ENCODE measurements at places on chromosomes 5 and 9.

GRCh38 chr9:83505282-83505681 lies 32.9 kb downstream of the FRMD3 start:
- DNase-seq = no peak

DNA sequence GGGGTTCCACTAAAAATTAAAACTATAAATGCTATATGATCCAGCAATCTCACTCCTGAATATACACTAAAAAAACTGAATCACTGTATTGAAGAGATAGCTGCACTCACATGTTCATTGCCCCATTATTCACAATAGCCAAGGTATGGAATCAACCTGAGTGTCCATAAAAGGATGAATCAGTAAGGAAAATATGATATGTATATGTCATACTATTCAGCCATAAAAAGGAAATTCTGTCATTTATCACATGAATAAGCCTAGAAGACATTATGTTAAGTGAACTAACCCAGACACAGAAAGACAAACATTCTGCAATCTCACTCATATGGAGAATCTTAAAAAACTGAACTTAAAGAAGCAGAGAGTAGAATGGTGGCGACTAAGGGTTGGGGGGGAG lies 1376.2 kb upstream of the CDH9 start:
- DNase-seq = no peak

GRCh38 chr9:105021917-105022316 lies 94.0 kb upstream of the ABCA1 start:
- no peak for DNase-seq

DNA sequence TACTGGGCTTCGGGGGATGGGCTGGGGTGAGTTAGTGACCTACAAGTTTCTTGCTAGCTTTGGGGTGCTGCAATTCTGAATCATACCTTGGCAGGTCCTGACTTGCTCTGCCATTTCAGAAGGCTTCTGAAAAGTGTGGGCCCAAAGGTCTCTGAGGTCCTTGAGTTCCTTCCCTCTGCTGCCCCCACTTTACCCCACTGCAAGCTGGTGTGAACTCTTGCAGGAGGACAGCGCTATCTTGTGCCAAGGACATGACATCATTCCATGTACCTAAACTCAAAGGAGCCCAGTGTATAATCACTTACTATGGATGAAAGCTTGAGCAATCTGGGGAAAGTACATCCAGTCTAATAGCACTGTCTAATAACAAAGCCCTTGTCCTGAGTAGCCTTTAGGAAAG lies 157.4 kb downstream of the RMI1 start:
- no peak for DNase-seq

Measured in activated T-cell treated with anti-CD3 and anti-CD28 coated beads for 1 hour (primary cell).